GM10248 (cell line): ENCODE measurements at places on chromosomes 12 and 14.

- DNase-seq, result peak; percentile 58
Observed at GRCh38 chr12:131091413-131091975, 137.8 kb downstream of the ADGRD1 start.

- DNase-seq, result peak; percentile 56
Observed at GRCh38 chr12:76455582-76456345, 103.8 kb downstream of the OSBPL8 start.

DNA sequence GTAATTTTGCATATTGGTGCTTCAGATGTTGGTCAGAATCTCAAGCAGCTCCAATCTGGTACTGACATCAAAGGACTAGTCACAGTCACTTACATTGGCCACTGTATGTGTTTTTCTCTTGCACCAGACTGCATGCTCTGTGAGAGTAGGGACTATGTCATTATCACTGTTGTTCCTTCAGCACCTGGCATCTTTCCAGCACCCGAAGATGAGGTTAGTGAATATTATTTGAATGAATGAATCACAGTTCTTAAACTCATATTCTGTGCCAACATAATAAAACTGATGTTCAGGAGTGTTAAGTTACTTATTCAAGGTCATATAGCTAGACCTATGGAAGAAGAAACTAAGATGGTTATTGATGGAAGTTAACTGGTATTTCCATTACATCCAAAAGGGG is 204.5 kb upstream of the TBX3 start:
- DNase-seq, result no peak

DNA sequence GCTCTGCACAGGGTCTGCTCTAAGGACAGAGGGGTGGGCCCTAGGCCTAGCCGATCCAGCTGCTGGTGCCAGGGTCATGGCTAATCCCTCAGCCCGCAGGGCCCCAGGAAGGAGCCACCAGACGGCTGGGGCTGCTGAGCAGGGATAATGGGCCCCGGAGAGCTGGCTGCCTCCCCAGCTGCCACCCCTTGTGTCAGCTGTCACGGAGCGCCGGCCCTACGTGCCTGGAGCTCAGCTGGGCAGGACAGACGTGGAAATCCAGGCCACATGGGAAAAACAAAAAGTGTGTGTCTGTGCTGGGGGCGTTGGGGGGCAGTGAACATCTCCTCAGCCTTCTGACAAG is 36.2 kb downstream of the CHGA start:
- no peak for DNase-seq

DNA sequence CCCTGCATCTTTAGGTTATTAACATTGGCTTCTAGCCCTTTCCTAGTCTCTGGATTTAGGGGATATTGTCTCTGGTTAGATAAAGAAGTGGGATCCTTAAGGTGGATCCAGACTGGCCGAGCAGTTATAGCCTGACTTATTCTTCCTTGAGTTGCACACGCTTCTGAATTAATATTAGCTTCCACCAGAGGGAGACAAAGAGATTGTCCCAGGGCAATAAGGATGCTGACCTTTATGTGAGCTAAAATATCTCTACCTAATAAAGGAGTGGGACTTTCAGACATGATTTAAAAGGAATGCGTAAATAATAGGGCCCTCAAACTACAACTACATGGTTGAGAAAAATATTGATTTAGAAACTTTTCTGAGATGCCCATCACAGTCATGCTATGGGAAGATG is 139.7 kb downstream of the SLCO1B3 start:
- DNase-seq, result peak; percentile 4

DNA sequence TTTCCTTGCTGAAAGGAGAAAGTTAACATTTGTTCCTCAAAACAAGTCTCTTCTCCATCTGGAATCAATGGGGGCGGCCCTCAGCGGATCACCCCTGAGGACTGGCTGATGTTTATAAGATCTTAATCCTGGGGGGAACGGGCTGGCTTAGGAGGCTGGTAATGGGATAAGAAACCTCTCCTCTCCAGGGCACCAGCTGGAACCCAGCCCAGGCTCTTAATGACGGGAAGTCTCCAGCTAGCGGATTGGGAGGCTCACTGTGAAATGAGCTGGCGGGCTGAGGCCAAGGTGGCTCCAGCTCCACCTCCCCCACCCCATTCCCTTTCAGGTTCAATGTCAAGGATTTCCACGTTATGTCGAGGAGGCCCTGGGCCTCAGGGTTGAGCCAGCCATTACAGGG is 1133.0 kb downstream of the VRK1 start:
- DNase-seq, result no peak

- DNase-seq, result no peak
Observed at GRCh38 chr12:45034861-45035265, 16.0 kb downstream of the DBX2 start.

DNA sequence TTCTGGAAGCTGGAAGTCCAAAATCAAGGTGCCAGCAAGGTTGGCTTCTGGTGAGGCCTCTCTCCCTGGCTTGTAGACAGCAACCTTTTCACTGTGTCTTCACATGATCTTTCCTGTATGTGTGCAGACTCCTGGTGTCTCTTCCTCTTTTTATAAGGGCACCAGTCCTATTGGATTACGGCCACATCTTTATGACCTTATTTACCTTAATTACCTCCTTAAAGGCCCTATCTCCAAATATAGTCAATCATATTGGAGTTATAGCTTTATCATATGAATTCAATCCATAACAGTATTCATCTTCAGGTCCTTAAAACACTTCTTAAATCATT is 21.2 kb upstream of the GARIN2 start:
- no peak for DNase-seq

DNA sequence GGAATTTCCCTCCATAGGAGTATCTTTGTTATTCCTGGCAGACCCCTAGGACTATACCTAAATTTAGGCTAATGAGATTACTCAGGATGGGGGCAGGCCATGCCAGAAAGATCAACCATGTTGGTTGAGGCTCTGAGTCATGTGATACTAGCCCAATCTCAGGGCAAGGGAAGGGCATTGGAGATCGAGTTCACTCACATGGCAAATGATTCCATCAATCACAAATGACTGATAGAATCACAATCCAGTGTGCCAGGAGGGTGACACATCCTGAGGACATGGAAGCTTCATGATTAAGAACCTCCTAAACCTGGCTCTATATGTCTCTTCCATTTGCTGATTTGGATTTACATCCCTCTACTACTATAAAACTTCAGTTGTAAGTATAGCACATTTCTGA is 182.3 kb downstream of the NTF3 start:
- no peak for DNase-seq

DNA sequence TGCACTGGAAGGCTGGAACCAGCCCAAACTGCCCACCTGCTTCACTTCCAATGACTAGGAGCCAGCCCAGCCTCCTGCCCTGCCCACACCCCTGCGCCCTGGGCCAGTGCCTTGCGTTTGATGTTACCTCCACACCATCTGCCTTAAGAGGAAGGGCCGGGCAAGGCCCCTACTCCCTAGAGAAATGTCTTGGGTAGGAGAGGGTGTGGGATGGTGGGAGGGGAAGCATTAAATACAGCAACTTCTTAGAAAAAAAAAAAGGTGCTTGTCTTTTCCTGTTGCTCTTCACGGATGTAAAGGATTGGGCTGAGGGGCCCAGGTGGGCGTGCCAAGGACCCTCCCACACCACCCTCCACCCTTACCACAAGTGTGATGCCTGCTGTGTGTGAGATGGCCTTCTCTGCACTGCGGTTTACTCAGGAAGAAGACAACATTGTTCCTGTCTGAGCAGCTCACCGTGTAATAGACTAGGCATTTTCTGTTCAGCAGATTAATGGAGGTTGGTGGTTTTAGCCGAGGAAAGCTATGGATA is 99.9 kb downstream of the NINJ2 start:
- DNase-seq, result no peak

GRCh38 chr12:15561396-15561795 is 227.8 kb downstream of the EPS8 start:
- no peak for DNase-seq

DNA sequence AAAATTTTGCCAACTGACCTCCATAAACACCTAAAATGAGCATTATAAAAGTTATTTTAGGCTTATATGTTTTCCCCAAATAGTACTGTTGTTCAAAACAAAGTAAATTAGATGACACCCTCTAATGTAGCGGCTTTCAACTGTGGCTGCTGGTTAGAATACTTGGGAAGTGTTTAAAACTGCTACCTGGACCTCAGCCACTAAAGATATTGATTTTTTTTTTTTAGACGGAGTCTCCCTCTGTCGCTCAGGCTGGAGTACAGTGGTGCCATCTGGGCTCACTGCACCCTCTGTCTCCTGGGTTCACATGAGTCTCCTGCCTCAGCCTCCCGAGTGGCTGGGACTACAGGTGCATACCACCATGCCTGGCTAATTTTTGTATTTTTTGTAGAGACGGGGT is 16.2 kb downstream of the PRORP start:
- DNase-seq, result no peak

- no peak for DNase-seq
Observed at GRCh38 chr14:104224131-104224505, 85.7 kb downstream of the KIF26A start.

DNA sequence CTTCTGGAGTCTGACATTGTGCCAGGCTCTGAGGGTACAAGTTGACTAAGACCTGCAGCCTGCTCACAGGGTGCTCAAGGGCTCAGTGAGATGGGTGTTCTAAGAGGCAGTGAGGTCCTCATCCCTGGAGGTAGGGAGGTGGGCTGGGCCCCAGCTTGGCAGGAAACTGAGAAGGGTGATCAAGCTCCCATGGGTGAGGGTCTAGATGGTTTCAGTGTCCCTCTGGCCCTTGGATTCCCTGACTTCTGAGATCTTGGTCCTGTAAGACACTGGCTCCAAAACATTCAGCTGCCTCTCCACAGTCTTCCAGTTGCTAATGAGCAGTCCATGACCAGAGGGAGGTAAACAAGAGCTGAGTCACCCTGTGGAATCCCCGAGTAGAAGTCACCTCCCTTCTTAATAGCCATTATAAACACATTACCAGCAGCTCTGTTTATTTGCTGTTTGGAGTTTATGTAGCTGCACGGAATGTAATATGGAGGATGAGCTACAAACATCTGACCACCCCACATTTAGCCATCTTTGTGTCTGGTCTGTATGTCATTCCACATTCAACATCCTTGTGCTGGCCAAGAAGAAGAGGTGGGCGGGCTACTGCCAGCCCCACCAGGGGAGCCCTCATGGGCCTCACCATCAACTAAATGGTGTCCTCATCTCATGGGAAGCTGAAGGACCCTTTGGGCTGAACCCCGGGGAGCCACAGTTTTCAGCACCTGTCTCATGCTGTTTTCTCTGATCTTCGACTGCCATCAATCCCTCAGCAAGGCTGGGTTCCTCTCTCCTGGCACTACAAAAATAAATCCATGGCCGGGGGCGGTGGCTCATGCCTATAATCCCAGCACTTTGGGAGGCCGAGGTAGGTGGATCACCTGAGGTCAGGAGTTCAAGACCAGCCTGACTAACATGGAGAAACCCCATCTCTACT is 37.2 kb upstream of the BDKRB2 start:
- no peak for DNase-seq

GRCh38 chr12:68611094-68611805 is 551 bp downstream of the RAP1B start:
- DNase-seq, result peak; percentile 50

GRCh38 chr14:24959791-24960331 is 90.1 kb downstream of the STXBP6 start:
- peak; percentile 11 for DNase-seq

GRCh38 chr12:106601031-106601430 is 18.2 kb downstream of the RFX4 start:
- no peak for DNase-seq

- peak; percentile 35 for DNase-seq
Observed at GRCh38 chr14:70567791-70568190, 32.7 kb downstream of the MED6 start.

DNA sequence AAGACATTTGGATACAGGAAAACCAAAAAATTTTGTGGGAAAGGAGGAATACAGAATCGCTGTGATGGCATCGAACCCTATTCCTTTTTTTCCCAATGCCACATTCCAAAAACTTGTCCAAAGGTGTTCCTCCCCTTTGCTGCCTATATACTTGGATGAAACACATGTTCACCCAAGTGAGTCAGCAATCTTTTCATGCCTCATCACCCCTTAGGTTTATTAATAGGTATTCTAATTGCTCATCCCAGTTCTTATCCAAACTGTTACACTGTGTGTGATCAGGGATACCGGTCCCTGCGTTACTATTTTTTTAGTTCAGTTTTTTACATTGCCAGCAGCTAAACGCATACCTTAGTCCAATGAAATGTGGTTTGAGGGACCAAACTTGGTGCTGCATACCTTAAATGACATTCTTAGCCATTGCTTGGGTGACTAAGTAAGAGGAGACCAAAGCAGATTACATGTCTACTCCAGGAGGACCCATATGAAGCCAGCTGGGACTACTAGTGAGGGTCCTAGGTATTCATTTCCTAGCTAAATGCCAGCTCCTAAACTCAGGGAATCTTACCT is 20.6 kb upstream of the ST8SIA1 start:
- DNase-seq, result no peak

GRCh38 chr12:13777374-13777773 is 204.0 kb downstream of the GRIN2B start:
- no peak for DNase-seq

GRCh38 chr12:19243551-19243950 is 114.0 kb downstream of the PLEKHA5 start:
- DNase-seq, result no peak

DNA sequence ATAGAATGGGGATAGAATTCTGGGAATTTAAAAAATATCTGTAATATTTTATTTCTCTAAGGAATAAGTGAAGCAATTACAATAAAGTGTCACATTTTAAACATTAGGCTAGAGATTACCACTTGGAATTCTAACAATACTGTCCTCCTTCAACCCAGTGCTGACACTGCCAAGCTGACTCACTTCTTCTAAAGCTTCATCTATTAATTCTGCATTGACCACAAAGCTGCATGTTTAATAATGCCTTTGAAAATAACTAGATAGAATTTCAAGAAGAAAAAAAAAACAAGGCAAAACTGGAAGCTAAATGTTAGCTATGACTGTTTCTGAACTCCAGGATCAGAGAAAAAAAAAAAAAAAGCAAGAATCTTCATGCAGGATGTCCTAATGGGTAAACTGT is 970.7 kb upstream of the FBXO33 start:
- DNase-seq, result no peak
